ENCODE measurements at places on chromosomes 16 and 17.

DNA sequence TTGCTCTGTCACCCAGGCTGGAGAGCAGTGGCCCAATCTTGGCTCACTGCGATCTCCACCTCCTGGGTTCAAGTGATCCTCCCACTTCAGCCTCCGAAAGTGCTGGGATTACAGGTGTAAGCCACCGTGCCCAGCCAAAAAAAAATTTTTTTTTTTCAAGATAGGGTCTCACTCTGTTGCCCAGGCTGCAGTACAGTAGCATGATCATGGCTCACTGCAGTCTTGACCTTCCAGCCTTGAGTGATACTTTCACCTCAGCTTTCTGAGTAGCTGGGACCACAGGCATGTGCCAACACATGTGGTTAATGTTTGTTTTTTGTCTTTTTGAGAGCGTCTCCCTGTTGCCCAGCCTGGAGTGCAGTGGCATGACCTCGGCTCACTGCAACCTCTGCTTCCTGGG, 1.7 kb upstream of the PAM16 start:
- DNase-seq = no peak

DNA sequence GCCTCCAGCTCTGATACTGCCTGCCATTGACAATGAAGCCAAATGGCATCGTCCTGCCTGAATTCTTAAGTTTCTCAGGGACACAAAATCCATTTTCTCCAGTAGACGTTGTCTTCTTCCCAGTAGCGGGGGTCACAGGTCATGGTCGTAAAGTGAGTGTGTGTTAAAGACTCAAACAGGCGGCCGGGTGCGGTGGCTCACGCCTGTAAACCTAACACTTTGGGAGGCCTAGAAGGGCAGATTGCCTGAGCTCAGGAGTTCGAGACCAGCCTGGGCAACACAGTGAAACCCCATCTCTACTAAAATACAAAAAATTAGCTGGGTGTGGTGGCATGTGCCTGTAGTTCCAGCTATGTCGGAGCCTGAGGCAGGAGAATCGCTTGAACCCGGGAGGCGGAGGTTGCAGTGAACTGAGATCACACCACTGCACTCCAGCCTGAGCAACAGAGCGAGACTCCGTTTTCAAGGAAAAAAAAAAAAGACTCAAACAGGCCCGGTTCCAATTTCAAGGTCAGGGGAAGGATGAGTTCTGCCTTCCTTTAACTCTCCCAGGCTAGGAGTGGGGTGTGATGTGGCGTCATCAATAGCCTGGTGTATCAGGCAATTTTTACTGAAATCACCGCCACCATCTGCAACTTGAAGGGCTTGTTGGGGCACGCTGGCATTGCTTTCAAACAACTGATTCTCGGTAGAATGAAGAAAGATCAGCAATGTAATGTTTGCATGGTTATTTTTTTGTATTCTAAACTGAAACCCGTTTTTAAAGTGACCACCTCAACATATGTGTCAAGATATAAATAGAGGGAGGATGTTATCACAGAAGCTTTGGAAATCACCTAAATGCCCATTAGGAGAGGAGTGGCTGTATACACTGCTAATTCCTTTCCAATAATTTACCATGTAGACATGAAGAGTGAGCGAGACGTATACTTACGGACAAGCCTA, 91.0 kb downstream of the WSCD1 start:
- no peak for DNase-seq

GRCh38 chr17:57994436-57994835, 6.4 kb upstream of the VEZF1 start:
- no peak for DNase-seq

DNA sequence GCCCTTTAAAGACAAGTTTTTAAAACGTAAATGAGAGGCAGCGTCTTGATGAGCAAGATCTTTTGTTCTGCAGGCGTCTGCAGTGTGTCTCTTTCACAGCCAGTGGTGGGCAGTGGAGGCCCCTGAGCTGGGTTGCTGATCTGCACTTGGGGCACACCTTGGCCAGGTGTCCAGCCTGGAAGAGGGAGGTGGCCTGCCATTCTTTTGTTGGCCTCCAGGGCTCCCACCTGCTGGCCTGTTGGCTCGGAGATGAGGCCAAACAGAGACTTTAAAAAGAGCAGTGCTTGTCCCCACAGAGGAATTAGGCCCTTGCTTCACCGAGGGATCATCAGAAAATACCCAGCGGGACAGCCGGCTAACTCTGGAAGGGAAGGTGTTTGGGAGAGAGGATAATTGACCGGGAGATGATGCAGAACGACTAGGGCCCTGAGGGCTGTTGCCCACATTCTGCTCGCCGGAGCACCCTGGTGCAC, 145.9 kb upstream of the PLCG2 start:
- DNase-seq = no peak

- DNase-seq = no peak
These were observed 644 bp upstream of the RHBDF2 start for GRCh38 chr17:76501827-76502307.

All from HAP-1 (cell line).